AG20443 (cell line): ENCODE measurements at places on chromosomes 5 and 9.

DNA sequence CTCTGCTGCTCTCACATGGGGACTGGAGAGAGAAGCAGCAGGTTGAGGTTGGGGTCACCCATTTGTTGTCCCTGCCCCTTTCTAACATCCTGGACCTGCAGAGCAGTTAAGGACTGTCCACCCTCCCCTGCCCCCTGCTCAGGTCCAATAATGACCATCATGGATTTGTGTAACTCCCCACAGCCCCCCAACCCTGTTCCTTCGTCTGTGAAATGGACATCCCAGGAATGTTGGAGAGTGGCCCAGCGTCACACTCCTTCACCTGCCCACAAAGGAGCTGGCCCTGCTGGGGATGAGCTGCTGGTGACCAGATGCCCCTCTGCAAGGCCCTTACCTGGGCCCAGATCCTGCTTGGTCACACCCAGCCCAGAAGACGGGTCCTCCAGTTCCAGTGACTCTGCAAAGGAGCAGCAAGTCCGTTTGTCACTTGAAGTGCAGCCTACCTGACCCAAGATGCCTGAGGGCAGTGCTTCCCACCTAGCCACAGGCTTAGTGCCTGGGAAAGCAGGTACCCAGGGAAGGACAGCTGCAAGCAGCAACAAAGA, 10.4 kb downstream of the CD74 start:
- no peak for DNase-seq

DNA sequence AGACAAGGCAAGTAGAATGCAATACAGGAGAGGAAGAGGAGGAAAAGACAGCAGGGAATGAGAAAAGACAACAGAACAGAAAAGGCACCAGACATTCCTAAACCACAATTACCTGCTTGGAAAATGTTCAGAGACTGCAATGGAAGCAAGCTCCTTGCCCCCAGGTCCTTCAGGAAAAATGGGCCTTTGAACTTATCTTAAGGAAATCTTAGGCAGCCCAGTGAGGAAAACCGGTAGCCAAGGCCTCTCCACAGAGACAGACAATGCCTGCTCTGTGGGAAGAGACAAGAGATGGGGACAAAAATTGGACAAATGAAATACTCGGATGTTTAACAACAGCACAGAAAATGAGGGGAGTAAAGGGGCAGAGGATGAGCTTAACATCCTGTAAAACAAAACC, 31.2 kb downstream of the HTR4 start:
- no peak for DNase-seq

- no peak for DNase-seq
Measured at GRCh38 chr5:119405419-119405818, 46.9 kb upstream of the HSD17B4 start.

- no peak for DNase-seq
Measured at GRCh38 chr9:7342229-7342628, 457.3 kb downstream of the DMAC1 start.

DNA sequence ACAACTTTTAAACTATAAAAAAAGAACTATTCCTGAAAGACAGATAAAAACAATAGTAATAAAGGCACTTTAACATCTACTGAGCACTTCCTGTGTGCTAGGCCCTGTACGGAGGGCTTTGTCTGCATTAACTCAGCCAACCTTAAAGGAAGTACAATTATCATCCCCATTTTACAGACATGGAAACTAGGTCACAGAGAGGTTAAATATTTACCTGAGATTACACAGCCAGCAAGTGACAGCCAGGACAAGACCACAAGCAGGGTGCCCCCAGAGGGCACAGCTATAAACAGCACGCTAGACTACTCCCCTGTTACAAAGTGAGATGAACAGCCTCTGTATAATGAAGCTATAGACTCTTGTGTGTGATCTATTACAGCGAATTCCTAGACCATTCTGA, 25.5 kb downstream of the DDX31 start:
- no peak for DNase-seq

DNA sequence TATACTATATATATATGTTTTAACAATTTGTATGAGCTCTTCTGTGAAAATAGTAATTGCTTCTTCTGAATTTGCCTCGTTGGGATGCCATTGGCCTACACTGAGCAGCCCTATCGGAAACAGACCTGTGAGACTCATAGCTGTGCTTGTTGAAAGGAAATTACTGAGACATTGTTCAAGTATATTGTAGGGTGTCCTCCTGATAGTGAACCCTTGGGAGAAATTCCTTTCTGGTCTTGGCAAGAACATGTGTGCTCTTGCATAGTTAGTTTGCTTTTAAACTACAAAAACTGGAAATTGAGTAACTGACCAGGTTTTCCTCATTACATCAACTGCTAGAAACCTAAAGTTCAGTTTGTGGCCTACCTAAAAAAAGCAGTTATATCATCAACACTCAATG, 160.9 kb downstream of the LURAP1L start:
- DNase-seq: peak; percentile 18

- no peak for DNase-seq
Measured at GRCh38 chr5:29389993-29390392, 1803.5 kb upstream of the CDH6 start.

GRCh38 chr5:66769030-66769733, 173.0 kb downstream of the MAST4 start:
- no peak for DNase-seq

GRCh38 chr9:81604306-81605169, 84.8 kb downstream of the TLE1 start:
- no peak for DNase-seq

- DNase-seq: peak; percentile 19
Measured at GRCh38 chr9:70081120-70081495, 37.5 kb downstream of the MAMDC2 start.

DNA sequence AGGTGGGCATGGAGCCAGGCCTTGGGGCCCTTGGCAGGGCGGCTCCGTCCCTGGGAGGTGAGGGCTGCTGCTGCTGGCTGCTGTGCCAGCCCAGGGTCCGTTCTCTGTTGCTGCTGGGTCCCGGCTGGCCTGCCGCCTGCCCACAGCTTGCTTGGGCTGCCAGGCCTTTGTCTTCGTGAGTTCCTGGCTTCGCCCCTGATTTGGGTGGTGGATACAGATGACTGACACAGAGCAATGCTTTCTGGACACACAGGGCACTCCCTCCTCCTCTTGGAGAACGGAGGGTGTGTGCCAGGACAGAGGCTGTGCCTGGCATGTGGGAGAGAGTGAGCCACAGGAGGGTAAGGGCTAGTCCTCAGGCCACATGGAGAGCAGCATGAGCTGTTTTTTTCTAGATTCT, 166.1 kb downstream of the MACROH2A1 start:
- DNase-seq: no peak

- DNase-seq: no peak
Measured at GRCh38 chr9:92952906-92953610, 5.7 kb downstream of the FGD3 start.

DNA sequence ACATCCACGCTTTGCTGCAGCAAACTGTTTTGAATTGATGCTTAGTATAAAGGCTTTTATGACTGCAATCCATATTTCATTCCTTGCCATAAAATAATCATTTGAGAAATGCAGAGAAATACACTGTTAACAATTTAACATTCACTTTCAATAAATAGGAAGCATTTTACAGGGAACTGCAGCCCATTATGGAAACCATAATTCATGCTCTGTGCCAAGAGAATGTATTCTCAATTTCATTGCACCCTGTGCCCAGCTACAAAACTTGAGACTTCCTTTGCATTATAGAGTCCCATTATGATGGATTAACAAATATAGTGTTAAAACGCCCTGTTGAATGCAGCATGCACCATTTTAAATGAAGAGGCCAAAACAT, 134.0 kb downstream of the MED10 start:
- DNase-seq: no peak

DNA sequence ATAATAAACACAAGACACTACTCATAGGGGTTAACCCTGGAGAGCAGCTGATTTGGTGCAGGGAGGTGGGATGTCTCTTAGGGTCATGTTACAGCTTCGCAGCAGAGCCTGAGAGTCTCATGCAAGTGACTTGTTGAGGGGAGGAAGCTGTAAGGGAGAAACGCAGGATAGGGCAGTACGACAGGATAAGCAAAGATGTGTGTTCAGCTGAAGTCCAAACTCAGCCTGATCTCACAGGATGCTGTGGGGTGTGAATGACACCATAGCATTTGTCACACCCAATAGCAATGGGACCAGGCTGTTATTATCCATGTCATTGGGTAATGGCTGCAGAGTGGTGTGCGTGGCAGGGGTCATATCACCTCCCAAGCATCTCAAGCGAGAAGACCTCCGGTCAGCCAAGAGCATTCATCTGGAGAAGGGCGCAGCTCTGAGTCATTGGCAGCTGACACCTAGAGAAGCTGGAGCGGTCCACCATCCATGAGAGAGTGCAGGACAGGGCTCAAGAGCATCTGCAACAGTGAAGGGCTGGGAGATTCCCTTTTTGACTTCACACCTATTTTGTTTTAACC, 49.2 kb upstream of the RPL26L1 start:
- DNase-seq: peak; percentile 51

- no peak for DNase-seq
Measured at GRCh38 chr5:52204310-52204709, 583.4 kb upstream of the ITGA1 start.

DNA sequence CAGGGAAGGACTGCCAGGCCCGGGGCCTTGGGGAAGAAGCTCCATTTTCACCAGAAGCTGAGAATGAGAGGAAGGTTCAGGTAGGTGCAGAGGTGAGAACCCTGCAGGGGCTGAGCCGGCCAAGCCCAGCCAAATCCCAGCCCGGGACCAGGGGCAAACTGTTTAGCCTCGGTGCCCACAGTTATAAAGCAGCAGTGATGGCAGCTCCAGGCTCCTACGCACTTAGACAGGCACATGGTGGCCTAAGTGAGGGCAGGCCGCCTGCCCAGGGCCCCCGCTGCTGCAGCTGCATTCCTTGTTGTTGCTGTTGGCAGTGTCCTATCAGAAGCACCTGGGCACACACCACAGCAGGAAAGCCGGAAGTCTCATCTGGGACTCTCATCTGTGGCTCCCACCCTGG, 159.9 kb upstream of the FOXD4L5 start:
- no peak for DNase-seq
